Activated naive CD4-positive, alpha-beta T cell treated with anti-CD3 and anti-CD28 coated beads for 36 hours (primary cell): ENCODE measurements at places on chromosomes 4 and X. TPM values are rescaled to one million over a fixed set of nuclear protein-coding genes. Genes with fewer than 3 reads are reported as not detected.

Gene SYN1
- 0.12 TPM for total RNA-seq

Gene UCP1
- total RNA-seq, result not detected

DNA sequence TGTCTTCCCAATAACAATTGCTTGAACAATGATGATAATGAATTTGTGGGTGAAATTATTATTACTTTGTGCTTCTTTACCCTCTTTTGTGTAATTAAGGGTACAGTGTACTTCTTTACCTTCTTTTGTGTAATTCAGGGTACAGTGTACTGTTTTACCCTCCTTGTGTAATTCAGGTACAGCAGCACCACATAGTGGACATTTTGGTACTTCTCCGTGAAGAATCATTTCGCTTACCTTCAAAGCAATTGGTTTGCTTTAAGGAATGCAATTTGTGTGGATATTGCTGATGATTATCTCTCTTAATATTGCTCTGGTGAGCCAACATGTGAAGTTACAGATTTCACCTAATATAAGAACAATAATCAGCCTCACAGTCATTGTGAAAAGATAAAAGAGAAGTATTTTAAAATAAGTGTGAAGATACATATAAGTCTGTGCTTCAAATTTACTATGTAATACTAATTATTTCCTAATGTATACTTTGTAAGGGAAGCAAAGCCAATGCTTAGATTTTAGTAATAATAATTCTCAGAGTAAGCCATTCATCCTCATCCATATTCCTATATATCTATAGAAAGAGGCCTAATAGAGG, 27.2 kb upstream of the SEC24B start:
- DNase-seq, result peak; percentile 52
- H3K27ac ChIP-seq, result no peak overlapping the region
- H3K4me3 ChIP-seq, result no peak overlapping the region
- H3K27me3 ChIP-seq, result no peaks in the 10 kb centered on the region

DNA sequence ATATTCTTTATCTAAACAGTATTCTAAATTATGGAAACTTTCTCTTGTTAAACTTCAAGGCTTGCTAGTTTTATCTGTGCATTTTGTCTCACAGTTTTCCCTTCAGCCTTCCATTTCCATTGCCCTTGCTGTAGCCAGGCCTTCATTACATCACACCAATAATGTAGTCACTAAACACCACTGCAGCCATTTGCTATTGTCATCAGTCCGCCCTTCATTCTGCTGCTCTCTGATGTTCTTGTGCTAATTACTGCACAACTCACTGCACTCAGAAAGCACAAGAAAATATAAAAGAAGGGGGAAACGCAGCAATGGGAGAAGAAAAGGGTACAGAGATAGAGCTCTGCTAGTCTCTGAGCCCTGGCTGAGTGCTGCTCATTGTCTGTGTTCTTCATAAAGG, 239.6 kb upstream of the FSTL5 start:
- H3K27me3 ChIP-seq, result no peaks in the 10 kb centered on the region
- H3K27ac ChIP-seq, result no peak overlapping the region
- no peak for DNase-seq
- no peaks in the 10 kb centered on the region for H3K36me3 ChIP-seq
- no peak overlapping the region for H3K4me3 ChIP-seq

Gene ASB12
- 0.17 TPM for total RNA-seq

DNA sequence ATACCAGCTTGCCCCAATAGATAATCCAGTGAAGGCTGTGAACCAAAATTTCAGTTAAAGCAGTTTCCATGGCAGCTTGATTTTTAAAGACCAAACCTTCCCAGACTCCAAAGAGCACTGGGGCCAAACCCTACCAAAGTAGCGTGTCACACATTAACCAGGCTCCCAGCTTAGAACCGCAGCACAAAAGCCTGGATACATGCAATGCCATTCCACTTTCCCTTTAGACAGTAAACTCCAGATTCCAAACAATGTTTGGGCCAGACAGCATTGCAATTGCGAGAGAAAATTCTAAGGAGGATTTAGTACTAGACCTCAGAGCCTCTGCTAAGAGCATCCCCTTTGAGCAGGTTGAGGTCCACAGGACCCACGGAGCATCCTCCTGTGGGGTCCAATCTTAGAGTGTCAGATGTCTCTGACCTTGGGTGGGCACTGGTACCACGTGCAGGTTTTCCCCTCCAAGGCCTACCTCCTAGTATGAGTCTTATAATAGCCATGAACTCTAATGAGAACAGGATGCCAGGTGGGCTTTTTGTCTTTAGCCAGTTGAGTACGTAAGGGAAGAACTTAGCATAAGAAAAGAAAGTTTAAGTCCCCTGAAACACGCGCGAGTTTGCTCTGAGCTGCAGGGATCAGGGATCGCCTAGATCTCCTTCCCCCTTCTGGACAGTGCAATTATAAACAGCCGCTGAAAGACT, 38.8 kb downstream of the MGARP start:
- no peaks in the 10 kb centered on the region for H3K4me1 ChIP-seq
- H3K27me3 ChIP-seq, result peaks cover 1% of the 10 kb centered on the region
- H3K36me3 ChIP-seq, result no peaks in the 10 kb centered on the region
- H3K27ac ChIP-seq, result no peak overlapping the region
- DNase-seq, result no peak
- H3K4me3 ChIP-seq, result no peak overlapping the region

DNA sequence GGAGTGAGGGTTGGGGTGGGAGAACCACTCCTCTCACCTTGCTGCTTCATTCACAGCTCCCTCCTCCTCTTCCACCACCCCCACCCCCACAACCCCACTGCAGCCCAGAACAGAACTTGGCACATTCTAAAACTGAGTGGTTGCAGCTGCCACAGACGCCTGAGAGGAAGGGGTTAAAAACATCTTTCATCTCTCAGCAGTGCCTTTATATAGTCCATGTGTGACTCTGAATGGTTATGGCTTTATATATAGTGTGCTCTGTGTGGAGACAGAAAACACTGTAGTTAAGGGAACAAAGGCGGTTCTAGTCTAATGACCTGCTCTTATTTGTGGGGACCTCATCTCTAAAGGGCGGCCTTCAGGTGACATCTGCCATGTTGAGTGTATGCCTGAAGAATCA, 144.8 kb downstream of the BCOR start:
- H3K4me1 ChIP-seq, result peaks cover 17% of the 10 kb centered on the region
- H3K27ac ChIP-seq, result no peak overlapping the region
- no peaks in the 10 kb centered on the region for H3K27me3 ChIP-seq

Gene DNASE1L1
- 7.9 TPM for total RNA-seq

Gene NLGN4X
- not detected for total RNA-seq

Gene GLUD2
- 0.57 TPM for total RNA-seq

GRCh38 chr4:117096886-117097285, 11.5 kb upstream of the TRAM1L1 start:
- no peak overlapping the region for H3K4me3 ChIP-seq
- no peak overlapping the region for H3K27ac ChIP-seq
- no peak for DNase-seq
- H3K4me1 ChIP-seq, result no peaks in the 10 kb centered on the region
- H3K36me3 ChIP-seq, result no peaks in the 10 kb centered on the region
- no peaks in the 10 kb centered on the region for H3K27me3 ChIP-seq

DNA sequence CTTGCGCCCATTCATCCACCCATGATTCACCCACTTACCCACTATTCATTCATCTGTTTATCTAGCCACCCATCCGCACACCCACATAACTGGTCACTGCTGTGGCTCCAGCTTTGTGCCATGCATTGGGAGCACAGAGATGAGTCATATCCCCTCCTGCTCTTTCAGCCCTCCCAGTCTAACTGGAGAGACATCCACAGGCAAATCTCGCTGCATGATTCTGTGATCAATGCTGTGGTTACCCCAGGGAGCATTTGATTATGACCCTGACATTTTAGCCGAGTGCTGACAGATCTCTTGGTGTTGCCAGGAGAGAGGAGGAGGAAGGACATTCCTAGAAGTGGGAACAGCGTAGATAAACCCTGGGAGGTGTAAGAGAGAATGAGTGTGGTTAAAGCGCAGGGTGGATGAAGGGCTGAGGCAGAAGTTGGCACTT, 10.4 kb upstream of the PORCN start:
- H3K36me3 ChIP-seq, result no peaks in the 10 kb centered on the region
- H3K27ac ChIP-seq, result no peak overlapping the region
- no peak overlapping the region for H3K4me3 ChIP-seq

Gene MTMR8
- total RNA-seq, result 3.5 TPM

GRCh38 chr4:61175495-61175894, 24.6 kb upstream of the ADGRL3 start:
- no peaks in the 10 kb centered on the region for H3K36me3 ChIP-seq
- no peak for DNase-seq
- H3K27me3 ChIP-seq, result no peaks in the 10 kb centered on the region

DNA sequence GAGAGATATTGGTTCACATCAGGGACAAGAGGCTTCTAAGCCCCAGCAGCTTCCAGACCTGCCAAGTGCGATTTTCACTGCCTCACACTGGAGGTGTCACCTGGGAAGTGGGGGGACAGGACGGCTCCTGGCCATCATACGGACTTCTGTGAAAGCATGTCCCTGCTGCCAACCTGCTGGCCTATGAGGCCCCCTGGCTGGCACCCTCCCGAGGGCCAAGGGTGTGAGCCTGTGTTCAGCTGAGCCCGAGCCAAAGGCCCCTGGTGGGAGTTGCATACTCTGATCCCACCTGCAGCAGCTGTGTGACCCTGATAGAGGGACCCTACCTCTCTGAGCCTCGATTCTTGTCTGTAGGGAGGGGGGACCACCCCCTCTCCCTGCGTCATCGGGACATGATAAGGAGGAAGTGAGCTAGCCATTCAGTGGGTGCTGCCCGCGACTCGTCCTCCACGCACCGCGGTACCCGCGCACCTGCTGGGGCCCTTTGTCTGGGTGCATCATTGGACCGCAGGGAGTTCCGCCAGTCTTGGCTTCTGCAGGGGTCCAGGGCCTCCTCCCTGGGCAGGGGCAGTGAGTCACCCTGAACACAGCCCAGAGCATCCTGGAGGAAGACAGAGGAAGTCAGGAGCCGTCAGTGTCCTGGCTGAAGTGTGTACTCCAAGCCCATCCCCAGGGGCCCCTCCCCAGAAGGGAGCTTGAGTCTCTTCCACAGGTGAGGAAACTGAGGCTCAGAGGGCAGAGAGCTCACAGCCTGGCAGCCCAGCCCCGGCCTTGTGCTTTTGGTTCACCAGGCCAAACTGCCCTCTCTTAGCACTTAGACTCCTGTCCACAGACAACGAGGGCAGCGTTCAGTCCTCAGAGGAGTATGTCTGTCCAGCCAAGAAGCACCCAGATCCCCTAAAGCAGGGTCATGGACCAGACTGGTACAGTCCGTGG, 24.1 kb downstream of the C4orf50 start:
- H3K36me3 ChIP-seq, result no peaks in the 10 kb centered on the region
- H3K27me3 ChIP-seq, result peaks cover 7% of the 10 kb centered on the region
- H3K27ac ChIP-seq, result no peak overlapping the region
- no peak for DNase-seq

DNA sequence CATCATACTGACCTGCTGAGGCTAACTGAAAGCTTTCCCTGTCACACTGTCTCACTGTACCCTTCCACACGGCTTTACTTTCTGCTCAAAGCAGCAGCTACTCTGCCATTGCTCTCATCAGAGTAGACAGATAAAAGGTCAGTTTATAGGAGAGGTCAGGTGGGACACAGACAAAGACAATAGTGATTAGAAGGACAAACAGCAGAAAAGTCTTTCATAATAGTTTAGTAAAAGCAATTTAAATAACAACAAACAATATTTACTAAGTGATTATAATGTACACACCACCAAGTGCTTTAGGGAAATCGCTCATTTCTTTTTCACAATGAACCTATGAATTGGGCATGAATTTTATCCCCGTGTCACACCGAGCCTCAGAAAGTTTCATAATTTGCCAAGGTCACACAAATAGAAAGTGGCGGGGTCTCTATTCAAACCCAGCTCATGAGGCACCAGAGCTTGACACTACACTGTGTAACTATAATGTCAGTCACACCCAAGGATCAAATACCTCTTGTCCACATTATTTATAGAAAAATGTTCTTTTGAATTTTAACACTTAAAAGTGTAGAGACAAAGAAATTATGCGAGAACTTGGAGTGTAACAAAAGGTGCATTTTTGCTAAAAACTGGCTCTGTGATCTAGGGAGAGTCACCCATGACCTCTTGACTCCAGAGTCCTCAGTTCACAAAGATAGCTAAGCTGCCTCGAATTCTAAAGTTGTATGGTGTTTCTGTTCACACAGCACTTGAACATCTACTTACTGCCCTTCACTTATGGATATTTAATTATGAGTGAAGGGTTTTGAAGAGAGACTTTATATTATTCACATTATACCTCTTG, 24.5 kb upstream of the SORBS2 start:
- H3K36me3 ChIP-seq, result no peaks in the 10 kb centered on the region
- no peak overlapping the region for H3K27ac ChIP-seq
- no peak for DNase-seq
- no peak overlapping the region for H3K4me3 ChIP-seq
- no peaks in the 10 kb centered on the region for H3K4me1 ChIP-seq

Gene PCYT1B
- not detected for total RNA-seq

DNA sequence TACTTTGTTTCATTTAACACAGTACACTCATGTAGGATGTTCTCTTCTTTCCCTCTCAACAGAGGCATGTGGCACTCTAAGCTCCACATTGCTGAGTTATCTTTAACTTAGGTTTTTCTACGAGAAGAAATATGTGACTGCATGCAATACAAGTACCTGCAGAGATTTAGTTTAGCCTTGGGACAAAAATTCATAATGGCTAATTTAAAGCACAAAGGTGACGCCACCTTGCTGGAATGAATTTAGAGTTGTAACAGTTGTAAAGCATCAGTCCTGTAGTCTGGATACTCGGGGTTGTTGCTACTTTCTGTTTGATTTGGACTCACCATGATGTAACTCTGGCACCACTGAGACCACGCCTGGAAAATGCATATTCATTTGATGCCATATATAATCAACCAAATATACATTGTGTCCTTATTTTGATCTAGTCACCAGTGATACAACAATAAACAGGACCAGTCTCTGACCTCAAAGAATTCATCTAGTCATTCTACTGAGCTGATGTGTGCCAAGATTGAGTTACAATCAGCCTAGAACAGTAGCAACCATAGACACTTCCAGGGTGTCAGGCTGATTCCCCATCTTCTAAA, 451.0 kb upstream of the ZFP42 start:
- no peak overlapping the region for H3K27ac ChIP-seq
- no peak for DNase-seq
- H3K4me3 ChIP-seq, result no peak overlapping the region

Gene CLNK
- total RNA-seq, result not detected

- H3K4me3 ChIP-seq, result no peak overlapping the region
- H3K27ac ChIP-seq, result no peak overlapping the region
- DNase-seq, result no peak
These were observed 60.5 kb downstream of the TMA16 start for GRCh38 chr4:163554870-163555465.

- H3K27ac ChIP-seq, result peak overlapping the region; percentile 92
- H3K36me3 ChIP-seq, result peaks cover 3% of the 10 kb centered on the region
- H3K4me1 ChIP-seq, result peaks cover 89% of the 10 kb centered on the region
- no peak for DNase-seq
- no peak overlapping the region for H3K4me3 ChIP-seq
These were observed 9.4 kb downstream of the KLF3 start for GRCh38 chr4:38673130-38673978.
